ENCODE measurements at places on chromosomes 2 and 18.

GRCh38 chr2:8115456-8115855 is 566.4 kb upstream of the ID2 start:
- DNase-seq: no peak

GRCh38 chr2:199895406-199895805 is 15.7 kb upstream of the C2orf69 start:
- DNase-seq: no peak

DNA sequence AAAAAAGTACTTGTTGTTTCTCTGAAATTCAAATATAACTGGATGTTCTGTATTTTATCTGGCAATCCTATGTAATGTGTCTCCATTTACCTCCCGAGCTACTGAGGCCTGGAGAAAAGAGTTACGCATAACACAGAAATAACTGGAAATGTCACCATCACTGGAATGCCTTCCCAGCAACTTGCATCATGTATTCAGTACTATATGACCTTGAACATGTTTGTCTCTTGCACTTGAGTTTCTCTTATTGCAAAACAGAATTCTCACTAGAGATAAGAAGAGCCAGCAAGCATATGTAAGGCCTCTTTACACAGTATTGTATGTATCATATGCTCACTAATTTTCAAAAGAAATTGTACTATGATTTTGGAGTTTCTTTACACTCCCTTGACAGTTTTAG is 99.6 kb upstream of the CTAGE1 start:
- no peak for DNase-seq

DNA sequence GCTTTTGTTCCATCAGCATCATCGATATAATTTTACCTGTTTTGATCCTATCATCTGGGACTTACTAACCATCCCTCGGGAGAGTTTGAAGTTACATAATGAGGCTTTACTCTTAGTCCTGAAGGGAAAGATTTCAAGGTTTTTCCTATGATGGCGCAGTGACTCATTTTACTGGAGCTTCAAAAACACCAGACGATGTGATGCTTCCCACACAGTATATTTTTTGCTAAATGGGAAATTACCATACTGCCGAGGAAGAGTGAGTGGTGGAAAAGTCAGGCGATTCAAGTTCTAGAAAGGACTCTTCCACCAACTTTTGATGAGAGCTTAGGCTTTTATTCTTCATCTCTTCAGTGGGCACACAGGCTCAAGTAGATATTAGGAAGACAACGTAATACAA is 44.6 kb upstream of the GCG start:
- no peak for DNase-seq

DNA sequence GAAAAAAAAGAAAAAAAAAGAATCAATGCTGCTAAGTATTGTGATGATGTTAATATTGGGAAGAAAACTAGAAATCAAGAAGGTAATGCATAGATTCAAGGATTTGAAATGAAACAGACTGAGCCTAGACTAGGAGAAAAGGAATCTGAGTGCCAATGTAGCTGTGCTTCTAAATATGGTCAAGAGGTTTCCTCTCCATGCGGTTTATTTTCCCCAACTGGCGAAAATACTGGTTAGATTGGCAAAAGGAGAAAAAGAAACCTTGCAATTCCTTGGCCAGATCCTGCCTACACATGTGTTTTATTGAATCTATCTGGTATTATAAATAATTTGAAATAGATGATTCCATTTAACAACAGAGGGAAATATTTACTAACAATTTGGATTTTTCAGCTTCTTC is 5.7 kb downstream of the SCN3A start:
- DNase-seq: no peak

- DNase-seq: peak; percentile 57
Observed at GRCh38 chr2:170530284-170530745, 184.8 kb upstream of the SP5 start.

GRCh38 chr2:151033271-151034248 is 228.1 kb downstream of the RBM43 start:
- DNase-seq: no peak

- no peak for DNase-seq
Observed at GRCh38 chr2:133231264-133231663, 337.0 kb downstream of the NCKAP5 start.

- no peak for DNase-seq
Observed at GRCh38 chr2:7673853-7674252, 756.6 kb downstream of the RNF144A start.

- no peak for DNase-seq
Observed at GRCh38 chr18:34339155-34339554, 114.4 kb upstream of the NOL4 start.
